ENCODE measurements at places on chromosomes 7 and 10.
A peak's percentile ranks its signal among the peaks of the same experiment; 100 is the strongest.

- no peak for DNase-seq
Measured at GRCh38 chr10:126171555-126171954, 216.7 kb downstream of the ADAM12 start.

DNA sequence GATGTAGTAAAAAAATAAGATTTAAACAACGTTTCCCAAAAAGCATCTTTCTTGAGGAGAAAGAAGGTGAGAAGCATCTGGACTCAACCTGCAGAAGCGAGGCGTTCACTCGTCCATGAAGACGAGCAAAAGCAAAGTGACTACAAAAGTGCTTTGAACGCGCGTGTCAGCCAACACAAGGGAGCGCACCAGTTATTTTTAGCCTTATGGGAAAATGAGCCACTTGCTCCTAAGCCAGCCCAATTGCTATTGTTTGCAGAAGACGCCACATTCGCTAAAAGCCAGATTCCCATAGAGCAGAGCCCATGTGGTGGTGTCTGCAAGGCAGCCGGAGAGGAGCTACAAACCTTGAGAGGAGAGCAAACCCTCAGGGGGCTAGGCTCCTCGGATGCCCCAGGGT, 122.5 kb downstream of the FAM53B start:
- no peak for DNase-seq

GRCh38 chr10:63901881-63902280, 380.7 kb downstream of the REEP3 start:
- no peak for DNase-seq

GRCh38 chr7:105664816-105665525, 83.7 kb upstream of the EFCAB10 start:
- peak; percentile 68 for DNase-seq

GRCh38 chr10:122165484-122166276, 105.4 kb upstream of the BTBD16 start:
- DNase-seq = peak; percentile 63

GRCh38 chr10:6101181-6101580, 12.3 kb downstream of the RBM17 start:
- DNase-seq = no peak

DNA sequence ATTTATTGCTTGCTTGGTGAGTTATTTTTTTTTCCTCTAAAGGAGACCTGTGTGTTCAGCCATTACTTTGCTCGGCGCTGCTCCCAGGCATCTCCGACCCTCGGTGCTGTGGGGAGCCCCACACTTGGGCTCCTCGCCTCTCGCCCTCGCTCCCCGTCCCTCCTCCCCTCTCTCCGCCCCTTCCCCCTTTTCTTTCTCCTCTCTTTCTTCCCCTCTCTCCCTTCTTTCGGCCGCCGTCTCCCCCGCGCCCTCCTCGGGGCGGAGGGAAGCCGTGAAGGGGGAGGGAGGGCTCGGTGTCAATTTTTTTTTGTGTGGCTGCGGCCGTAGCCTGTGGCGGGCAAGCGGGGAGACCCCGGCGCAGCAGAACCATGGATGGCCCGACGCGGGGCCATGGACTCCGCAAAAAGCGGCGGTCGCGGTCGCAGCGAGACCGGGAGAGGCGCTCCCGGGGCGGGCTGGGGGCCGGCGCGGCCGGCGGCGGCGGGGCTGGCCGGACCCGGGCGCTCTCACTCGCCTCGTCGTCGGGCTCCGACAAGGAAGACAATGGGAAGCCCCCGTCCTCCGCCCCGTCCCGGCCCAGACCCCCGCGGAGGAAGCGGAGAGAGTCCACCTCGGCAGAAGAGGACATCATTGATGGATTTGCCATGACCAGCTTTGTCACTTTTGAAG, 1.1 kb downstream of the AUTS2 start:
- peak; percentile 26 for DNase-seq

GRCh38 chr7:120110169-120110568, 162.8 kb upstream of the KCND2 start:
- no peak for DNase-seq

- no peak for DNase-seq
Measured at GRCh38 chr10:78721231-78721630, 347.5 kb upstream of the ZMIZ1 start.

DNA sequence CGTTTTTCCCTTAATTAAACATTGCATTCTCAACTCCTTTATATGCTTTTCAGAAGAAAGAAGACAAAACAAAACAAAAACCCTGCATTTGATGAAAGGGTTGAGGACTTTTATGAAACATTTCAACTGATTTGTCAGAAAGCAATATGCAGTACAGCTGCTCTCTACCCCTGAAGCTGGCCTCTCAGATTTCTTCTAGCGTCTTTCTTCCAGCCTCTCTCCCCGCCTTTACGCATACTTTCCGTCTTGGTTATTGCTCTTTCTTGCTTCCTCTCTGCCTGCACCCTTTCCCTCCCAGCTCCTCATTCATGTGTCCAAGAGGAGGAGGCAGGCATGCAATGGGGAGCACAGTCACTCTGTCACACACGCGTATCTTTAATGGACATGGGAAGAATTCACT, 91.0 kb upstream of the COL1A2 start:
- no peak for DNase-seq

DNA sequence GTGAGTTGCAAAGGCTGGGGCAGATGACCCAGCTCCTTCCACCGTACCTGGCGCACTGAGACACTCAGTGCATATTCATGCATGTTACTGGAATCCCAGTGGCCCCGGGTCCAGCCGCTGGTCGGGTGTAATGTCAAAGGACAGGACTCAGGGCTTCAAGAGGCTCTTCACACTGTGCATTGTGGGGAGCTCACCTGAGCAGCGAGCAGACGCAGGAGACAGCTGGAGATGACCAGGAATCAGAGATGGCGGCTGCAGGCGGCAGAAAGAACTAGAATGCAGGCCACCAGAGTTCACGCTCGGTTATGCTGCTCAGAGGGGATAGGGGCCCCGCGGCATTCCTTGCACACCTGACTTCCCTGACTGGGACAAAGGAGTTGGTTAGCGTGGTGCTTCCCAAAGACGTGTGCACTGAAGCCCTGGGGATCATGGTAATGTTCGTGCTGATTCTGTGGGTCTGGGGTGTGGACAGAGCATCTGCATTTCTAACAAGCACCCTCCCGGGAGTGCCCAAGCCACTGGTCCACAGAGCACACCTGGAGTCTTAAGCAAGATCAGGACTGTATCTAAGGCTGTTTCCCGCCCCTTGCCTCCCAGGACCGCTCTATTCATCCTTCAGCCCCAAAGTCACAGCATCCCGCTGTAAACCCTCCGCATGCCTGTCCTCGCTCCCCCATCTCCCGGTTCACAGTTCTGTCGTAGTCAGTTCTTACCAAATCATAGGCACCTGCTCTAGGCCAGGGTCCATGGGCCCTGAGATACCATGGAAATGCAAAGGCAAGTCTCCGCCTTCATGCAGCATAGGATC, 71.0 kb downstream of the MKI67 start:
- no peak for DNase-seq

- DNase-seq = peak; percentile 34
Measured at GRCh38 chr7:1086588-1087464, 1.1 kb upstream of the GPER1 start.

GRCh38 chr7:151232917-151233701, 826 bp downstream of the CHPF2 start:
- DNase-seq = peak; percentile 12

DNA sequence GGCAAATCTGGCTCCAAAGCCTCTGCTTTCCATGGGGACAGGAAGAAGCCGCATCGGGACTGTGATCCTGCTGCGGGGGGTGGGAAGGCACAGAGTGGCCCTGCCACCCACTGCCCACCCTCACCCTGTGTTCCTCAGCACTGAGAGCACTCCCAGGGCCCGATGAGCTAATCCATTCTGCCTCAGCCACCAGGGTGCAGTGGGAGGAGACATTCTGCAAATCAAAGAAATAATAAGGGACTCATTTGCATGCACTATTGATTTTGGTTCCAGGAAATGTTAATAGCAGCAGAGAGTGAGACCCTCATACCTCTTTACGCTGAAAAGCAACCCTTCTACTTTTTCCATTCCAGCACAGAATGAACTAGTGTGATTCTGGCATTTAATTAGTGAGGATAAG, 572.8 kb downstream of the INHBA start:
- DNase-seq = peak; percentile 93

- DNase-seq = no peak
Measured at GRCh38 chr7:83413424-83413823, 235.5 kb downstream of the SEMA3E start.

DNA sequence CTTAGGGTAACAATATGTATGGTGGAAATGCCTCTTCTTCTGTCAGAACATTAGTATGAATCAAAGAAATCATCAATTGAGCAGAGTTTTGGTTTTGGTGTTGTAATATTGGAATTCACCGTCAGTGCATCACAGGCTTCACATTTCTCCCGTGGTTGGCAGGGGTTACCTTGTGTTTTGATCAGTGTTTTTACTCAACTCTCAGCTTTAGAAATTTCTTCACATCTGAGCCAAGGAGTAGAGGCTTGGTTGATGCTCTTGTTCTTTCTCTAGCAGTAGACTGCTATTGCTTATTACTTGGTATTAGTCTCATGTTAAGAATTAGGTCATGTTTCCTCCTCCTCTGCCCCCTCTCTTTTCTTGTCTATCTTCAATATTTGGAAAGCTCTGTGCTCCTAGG, 188.8 kb upstream of the SMIM30 start:
- DNase-seq = no peak

DNA sequence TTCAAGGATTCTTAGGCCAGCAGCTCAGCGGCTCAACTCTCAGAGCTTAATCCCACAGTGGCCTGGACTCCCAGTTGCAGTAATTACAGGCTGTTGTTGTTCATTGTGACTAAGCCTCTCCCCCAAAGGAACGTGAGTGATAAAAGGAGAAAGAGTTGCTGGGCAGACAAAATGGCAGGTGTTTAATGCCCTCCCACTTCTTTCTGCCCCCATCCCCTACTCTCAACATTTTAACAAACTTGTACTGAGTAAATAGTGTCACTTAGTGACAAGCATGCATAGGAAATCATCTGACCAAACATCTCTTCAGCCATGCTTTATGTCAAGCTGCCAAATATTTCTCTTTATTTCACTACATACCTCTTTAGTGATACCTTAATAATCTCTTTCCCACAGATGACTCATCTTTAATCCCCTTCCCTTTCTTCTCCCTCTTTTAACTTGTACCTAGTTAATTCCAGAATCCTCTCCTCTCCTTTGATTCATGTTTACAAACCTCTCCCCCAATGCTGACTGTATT, 12.4 kb upstream of the MTERF1 start:
- no peak for DNase-seq

DNA sequence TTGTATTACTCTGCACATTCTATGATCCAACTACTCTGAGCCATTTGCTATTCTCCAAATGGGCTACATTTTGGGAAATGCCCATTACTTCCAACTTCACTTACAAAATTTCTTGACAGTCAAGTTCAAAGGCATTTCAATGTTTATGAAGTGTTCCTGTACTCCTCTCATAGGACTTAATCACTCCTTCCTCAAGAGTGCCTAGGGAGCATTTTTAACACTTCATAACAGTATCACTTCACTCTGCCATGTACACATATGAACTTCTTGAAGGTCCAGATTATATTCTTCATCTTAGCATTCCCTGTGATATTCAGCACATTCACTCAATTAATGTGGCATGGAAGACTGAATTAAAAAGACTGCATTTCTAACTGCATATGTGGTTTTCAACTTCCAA, 21.6 kb downstream of the OSBPL3 start:
- DNase-seq = no peak

DNA sequence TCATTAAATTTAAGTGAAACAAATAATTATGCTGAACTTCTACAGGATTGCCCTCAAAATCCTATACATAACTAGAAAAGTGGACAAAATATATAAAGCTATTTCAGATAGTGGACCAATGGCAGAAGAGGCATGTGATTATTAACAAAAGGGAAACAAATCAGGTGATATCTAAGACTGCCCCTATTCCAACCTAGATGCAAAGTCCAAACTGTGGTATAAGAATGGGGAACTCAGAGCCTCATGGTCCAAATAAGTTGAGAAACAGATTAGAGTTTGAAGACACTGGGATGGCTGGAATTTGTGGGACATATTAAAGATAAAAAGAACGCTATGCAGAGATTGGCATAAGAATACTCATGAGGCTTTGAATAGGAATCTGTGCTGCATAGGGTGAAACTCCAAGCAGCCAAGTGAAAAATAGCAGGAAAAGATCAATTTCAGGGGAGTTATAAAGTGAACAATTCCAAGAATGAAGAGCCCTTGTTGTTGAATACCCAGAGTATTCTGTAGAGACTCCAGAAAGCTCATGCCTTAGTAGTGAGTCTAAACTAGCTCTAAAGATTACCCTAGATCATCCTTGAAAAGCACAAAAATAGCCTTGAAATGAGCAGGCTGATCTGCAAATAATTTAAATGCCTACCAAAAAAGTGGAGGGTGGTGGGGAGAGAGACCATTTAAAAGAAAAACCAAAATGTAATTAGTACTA, 152.4 kb downstream of the IMMP2L start:
- DNase-seq = no peak

DNA sequence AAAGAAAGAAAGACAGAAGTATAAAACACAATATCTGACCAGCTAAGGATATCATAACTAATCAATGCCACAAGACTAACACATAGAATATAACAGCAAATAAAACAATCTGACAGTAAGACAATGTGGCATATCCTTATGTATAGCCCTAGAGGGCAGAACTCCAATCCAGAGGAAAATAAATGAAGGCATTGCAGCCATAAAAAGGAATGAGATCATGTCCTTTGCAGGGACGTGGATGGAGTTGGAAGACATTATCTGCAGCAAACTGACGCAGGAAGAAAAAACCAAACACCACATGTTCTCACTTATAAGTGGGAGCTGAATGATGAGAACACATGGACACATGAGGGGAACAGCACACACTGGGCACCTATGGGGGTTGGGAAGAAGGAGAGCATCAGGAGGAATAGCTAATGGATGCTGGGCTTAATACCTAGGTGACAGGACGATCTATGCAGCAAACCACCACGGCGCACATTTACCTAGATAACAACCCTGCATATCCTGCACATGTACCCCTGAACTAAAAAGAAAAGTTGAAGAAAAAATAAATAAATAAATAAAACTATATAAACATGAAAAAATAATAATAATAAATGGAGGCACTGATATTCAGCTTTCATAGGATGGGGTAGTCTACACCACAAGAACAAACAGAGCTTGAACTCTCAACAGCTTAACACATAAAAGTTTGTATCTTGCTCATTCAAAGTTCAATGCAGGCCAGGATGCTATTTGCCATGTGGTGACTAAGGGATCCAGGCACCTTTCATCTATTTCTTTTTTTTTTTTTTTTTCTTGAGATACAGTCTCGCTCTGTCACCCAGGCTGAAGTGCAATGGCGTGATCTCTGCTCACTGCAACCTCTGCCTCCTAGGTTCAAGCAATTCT, 66.1 kb upstream of the KAT6B start:
- DNase-seq = no peak

GRCh38 chr7:135333200-135333599, 99.6 kb downstream of the STRA8 start:
- DNase-seq = no peak
